ENCODE measurements at places on chromosomes 7 and 10. TPM values are rescaled to one million over a fixed set of nuclear protein-coding genes. Genes with fewer than 3 reads are reported as not detected.

SYT15B gene
- 0.58 TPM for total RNA-seq

STEAP1 gene
- not detected for total RNA-seq

CTTNBP2 gene
- not detected for total RNA-seq

LHFPL3 gene
- not detected for total RNA-seq

BEND7 gene
- not detected for total RNA-seq

INSYN2A gene
- total RNA-seq, result not detected

AGR3 gene
- total RNA-seq, result not detected

UCN3 gene
- not detected for total RNA-seq

PDZD7 gene
- total RNA-seq, result 1.2 TPM

CYP26C1 gene
- total RNA-seq, result 0.05 TPM

RBP4 gene
- not detected for total RNA-seq

GATAD1 gene
- 18.3 TPM for total RNA-seq

EEPD1 gene
- total RNA-seq, result 1.4 TPM

FOXK1 gene
- total RNA-seq, result 31.2 TPM

CPXM2 gene
- total RNA-seq, result not detected

TSPAN33 gene
- 15.2 TPM for total RNA-seq

DNA sequence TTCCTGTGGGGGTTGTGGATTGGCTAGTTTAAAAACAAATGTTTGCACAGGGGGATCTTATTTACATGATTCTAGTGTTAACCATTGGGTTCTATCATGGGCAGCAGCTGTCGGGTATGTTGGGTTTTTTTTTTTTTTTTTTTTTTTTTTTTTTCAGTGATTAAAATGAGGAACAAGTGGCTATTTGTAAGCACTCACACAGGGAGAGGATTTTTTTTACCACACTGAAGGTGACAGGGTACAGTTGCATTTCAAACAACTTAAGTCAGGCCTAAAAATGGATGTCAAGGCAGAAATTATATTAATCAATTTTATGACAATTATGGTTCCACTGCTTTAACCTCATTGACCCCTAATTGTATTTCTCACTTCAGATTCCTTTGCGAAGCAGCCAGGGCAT is 92.8 kb downstream of the CD36 start:
- no peak for DNase-seq

DNA sequence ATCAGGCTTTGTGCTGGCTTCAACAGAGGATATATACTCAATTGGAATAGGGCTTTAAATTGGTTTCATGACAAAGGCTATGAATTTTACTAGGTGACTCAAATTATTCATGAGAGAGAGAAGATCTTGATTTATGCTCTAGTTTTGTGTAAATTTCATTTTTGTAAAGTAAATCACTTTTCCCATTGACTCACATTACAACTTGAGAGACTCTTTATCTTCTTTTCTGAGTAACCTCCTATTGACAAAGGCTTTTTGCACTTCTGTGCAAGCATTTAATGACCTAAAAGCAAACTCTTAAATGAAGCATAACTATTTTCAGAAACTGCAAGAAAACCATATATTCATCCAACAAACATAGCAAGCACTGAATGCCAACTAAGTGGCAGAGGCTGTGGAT is 98.5 kb upstream of the RHOBTB1 start:
- no peak for DNase-seq

DNA sequence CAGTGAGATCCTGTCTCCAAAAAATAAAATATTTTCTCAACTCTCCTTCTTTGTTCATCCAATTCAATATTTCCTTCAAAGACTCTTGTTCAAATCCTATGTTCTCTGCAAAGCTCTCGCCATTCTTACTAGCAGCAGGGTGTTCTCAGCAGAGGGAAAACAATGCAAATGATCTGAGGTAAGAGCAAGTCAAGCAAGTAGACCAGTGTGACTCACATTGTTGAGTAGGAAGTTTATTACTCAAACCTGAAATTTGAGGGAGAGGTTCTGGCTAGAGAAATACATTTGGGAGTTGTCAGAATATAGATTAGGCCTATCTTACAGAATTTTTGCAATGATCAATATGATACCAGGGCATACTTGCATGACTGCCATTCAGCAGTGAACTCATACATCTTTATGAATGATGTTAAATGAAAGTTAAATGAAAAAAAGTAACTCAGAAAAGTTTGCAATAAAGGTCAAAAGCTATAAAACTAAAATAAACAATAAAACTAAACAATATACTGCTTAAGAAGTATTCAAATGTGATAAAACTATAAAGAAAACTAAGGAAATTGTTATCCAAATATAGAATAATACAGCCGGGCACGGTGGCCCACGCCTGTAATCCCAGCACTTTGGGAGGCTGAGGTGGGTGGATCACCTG is 5.8 kb downstream of the IDE start:
- DNase-seq, result no peak

DNA sequence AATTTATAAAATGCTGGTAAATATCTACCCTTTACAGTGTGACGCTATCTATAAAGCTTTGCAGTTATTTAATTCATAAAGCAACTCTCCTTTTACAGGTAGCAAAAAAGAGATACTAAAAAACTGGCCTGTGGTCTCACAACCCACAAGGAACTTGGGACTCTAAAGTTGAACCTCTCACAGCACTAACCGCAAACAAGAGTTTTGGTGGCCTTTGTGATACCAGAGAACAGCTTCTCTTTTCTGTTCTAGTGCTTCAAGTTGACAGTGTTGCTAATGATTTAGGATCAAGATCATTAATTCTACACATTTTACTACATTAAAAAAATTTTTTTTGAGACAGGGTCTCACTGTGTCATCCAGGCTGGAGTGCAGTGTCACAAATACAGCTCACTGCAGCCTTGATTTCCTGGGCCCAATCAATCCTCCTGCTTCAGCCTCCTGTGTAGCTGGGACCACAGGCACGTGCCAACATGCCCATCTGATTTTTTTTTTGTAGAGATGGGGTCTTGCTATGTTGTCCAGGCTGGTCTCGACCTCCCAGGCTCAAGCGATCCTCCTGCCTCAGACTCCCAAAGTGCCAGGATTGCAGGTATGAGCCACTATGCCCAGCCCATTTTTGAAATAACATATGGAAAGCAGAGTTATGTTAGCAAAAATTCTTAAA is 56.0 kb upstream of the ST8SIA6 start:
- peak; percentile 65 for DNase-seq

- no peak for DNase-seq
These were observed 382.3 kb upstream of the MTPN start for GRCh38 chr7:136359333-136359903.

GRCh38 chr7:158362001-158362400 is 225.6 kb downstream of the PTPRN2 start:
- no peak for DNase-seq

- DNase-seq, result no peak
These were observed 45.1 kb downstream of the CAMK1D start for GRCh38 chr10:12394241-12395033.

- peak; percentile 53 for DNase-seq
These were observed 653 bp upstream of the ADRB1 start for GRCh38 chr10:114042895-114043531.

- DNase-seq, result no peak
These were observed 132.7 kb downstream of the TAX1BP1 start for GRCh38 chr7:27872356-27873275.

GRCh38 chr10:113980408-113981087 is 63.1 kb upstream of the ADRB1 start:
- no peak for DNase-seq

- no peak for DNase-seq
These were observed 16.2 kb upstream of the BRAF start for GRCh38 chr7:140940898-140941297.

GRCh38 chr10:6215241-6215640 is 12.5 kb downstream of the PFKFB3 start:
- no peak for DNase-seq

DNA sequence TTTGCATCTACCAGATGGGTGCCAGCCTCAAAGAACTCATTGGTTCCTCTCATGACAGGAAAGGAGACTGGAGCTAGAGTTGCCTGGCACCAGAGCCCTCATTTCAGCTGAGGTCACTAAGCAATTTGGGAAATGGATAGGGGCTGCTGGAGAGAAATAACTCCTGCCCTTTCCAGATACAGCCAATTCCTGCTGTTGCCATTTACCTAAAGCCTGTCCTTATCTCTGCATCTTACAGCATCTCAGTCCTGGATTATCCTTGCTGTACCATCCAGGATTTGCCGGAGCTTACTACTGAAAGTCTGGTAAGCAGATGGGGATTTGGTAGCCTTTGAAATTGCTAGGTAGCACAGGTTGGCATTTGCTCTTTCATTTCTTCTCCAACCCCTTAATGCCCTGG is 31.9 kb upstream of the SMKR1 start:
- DNase-seq, result no peak

- DNase-seq, result no peak
These were observed 1.5 kb downstream of the ZNF800 start for GRCh38 chr7:127390817-127391590.

DNA sequence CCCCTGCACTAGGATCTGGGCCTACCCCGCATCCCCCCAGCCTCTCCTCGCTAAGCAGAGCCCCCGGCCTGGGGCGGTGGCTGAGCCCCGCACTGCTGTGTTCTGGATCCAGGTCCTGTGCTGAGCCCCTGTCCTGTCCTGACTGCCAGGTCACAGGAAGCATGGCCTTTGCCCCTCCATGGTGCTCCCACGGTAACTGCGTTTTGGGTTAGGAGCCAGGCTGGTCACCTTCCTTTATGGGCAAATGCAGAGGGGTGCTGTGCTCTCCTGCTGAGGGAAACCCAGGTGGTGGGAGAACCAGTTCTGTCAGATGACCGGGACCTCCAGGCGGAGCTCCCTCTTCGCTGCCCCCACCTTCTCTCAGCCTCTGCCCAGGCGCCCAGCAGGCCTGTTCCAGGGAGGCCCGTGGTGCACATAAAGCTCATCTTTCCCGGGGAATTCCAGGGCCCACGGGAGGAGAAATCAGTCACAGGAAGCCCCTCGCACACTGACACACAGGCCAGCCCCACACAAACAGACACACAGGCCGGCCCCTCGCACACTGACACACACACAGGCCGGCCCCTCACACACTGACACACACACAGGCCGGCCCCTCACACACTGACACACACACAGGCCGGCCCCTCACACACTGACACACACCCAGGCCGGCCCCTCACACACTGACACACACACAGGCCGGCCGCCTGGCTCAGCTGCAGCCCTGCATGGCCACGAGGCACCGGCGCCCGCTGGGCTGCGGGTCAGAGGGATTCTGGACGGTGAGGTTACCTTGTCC is 75.6 kb downstream of the CFAP46 start:
- DNase-seq, result no peak

All from activated CD8-positive, alpha-beta memory T cell treated with anti-CD3 and anti-CD28 coated beads, Interleukin-2, amount 10 ng/mL, durations not matched to agents 7 days and 5 days (primary cell).